ENCODE measurements at places on chromosomes 2 and 18. TPM values are rescaled to one million over a fixed set of nuclear protein-coding genes. Genes with fewer than 3 reads are reported as not detected.

GRCh38 chr2:8309131-8309530 is 372.7 kb upstream of the ID2 start:
- DNase-seq: no peak

DNA sequence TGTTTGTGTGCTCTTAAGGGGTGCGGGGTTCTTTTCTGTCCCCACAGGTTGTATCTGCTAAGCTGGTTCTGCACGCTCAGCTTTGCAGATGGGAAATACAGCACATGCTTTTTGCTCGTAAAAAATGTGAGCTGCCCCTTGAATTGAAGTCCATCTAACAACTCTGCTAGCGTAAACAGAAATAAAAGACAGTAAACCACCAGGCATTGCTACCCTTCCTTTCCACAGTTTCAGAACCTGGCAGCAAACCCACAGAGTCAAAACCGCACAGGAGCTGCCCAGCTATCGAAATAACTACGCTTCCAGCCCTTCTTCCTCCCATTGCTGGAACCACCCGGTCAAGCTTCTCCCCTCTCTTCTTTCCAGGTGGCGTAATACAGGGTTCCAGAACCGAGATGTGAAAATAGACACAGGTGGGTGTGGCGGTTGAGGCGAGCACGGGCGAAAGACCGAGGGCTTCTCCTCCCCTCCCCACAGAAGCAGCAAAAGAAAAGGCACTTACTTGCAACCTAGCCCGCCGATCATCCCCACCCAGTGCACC is 479 bp downstream of the SCN9A start:
- DNase-seq: no peak

DNA sequence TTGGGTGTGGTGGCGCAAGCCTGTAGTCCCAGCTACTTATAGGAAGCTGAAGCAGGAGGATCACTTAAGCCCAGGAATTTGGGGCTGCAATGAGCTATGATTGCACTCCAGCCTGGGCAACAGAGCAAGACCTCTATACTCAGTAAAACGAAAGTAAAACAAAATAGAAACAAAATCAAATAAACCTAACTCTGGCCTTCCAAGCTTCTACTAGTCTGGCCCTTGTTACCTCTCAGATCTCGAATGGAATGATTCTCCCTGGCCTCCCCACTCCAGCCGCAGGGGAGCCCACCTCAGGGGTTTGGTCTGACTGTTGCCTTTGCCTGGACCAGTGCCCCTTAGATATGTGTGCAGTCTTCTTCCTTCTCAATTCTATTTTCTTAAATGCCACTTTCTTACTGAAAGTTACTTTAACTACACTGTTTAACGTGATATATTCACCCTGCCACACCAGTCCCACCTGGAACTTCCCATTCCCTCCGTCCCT is 160.0 kb upstream of the GCFC2 start:
- DNase-seq: no peak

The TNS1 gene
- total RNA-seq: 145 TPM

- DNase-seq: no peak
These were observed 4.5 kb downstream of the DYTN start for GRCh38 chr2:206713746-206714145.

DNA sequence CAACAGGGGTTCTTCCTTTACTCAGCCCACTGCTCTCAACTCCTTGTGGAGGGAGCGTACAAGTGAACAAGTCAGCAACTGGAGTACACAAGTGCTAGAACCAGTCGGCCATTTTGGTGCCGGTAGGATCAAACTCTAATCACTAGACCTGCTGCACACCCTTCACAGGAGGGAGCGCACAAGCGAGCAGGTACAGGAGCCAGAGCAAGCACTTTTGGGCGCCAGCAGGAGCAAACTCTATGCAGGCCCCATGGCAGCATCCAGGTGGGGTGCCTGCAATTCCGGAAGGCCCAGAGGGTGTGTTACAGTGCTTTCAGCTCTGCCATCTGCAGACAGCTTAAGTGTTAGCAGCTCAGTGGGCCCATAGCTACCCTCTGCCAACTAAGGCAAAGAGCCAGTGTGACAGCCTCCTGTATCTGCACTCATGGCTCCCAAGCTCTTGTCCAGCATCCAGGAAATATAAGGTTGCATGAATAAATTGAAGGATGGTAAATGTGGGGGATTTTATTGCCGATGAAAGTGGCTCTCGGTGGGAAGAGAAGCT is 426.1 kb downstream of the DCC start:
- DNase-seq: no peak

DNA sequence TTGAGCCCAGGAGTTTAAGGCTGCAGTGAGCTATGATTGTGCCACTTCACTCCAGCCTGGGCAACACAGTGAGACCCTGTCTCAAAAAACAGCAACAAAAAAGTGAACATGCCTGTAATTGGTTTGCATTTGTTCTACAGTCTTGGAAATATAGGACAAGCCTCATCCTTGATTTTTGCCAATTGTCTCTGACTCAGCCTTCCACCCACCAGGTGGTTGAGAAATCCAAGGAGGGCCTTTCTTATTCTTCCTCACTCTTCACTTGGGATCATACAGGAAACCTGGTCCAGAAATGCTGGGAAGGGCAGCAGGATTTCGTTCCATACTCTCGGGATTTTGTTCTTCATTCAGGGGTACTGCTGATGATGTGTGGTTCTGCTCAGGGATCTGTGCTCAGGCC is 94.6 kb downstream of the CDC42EP3 start:
- no peak for DNase-seq

DNA sequence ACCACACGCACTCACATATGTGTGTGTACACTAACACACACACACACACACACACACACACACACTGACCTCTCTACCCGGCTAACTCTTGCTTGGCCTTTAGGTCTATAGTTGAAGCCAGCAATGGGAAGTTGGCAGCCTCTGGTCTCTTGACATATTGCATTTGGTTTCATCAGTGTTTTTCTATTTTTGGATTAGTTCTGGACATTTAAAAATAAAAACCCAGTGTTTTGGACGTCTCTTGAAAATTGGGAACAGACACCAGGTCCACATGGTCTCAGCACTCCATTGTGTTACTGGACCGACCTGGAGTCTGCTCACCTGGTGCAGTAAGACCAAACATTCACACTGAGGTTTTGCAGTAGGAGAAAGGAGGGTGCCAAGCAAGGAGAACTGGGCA is 50.4 kb upstream of the AFF3 start:
- no peak for DNase-seq

DNA sequence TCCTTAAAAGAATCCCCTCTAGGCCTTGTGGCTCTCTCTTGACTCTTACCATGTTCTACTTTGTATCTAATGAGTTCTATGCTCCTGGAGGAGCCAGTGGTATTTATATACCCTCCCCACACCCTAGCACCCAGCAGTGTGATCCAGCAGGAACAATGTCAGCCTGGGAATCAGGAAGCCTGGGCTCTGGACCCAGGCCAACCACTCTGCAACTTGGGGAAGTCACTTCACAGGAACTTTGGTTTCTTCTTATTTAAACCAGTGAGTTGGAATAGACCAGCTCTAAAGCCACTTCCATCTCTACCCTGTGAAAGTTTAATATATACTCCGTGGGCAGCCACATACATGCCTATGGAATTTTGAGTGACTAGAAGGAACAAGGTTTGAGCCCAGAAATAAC is 11.6 kb upstream of the SPTBN1 start:
- DNase-seq: no peak

DNA sequence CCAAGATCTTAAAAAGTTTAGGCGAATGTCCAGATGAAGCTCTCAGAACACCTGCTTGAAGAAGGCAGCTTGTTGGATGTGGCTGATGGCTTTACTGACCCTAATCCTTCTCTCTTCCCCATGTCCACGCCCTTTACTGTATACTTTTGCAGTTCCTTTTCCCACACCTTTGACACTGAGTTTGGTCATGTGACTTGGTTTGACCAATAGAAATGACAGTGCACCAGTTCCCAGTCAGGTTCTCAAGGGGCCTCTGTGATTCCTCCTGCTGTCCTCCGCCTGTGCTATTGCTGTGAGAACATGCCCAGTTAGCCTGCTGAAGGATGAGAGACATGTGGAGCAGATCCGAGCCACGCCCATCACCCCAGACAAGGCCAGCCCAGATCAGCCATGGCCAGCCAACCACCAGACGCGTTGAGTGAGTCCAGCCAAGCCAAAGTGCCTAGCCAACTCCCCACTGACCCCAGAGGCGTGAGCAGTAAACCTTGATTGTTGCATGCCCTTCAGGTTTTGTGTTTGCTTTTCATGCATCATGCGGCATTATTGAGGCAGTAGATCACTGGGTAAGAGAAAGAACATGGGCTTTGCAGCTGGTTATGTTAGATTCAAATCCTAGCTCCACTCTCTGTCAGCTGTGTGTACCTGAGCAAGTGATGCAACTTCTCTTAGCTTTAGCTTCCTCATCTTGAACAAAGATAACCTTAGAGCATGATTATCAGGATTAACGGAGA is 258.0 kb upstream of the SIX2 start:
- no peak for DNase-seq

DNA sequence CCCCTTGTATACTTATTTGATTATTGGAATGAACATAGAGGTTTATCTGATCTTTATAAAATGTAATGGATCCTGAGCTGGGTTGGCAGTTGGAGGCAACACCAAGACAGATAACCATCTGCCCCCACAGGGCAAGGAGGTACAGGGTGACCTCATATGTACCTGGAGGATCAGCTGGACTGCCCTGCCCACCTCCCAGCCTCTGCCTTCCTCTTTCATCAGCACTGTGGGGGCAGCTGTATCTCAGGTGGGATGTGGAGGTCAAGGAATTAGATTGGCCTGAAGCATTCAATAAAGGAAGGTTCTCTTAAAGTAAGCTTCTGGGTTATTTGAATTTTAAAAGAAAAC is 92.6 kb downstream of the LYPD6 start:
- no peak for DNase-seq

The SKA1 gene
- 2.8 TPM for total RNA-seq

DNA sequence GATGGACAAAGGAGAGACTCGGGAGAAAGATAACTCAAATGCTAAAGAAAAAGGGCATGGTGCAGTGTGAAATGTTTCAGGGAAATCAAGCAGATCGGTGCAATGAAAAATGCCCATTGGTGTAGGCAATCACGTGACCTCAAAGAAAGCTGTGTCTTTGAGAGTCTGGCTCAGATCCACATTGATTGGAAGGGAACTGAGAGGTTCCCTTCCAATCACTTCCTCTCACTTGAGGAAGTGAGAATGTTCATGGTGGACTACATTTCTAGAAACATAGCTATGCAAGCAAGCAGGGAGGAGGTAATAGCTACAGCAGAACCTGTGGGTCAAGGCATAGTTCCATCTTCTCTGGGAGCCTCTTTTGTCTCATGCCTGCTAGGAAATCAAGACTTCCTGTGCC is 187.4 kb downstream of the LPIN1 start:
- no peak for DNase-seq

The ABCB11 gene
- not detected for total RNA-seq

DNA sequence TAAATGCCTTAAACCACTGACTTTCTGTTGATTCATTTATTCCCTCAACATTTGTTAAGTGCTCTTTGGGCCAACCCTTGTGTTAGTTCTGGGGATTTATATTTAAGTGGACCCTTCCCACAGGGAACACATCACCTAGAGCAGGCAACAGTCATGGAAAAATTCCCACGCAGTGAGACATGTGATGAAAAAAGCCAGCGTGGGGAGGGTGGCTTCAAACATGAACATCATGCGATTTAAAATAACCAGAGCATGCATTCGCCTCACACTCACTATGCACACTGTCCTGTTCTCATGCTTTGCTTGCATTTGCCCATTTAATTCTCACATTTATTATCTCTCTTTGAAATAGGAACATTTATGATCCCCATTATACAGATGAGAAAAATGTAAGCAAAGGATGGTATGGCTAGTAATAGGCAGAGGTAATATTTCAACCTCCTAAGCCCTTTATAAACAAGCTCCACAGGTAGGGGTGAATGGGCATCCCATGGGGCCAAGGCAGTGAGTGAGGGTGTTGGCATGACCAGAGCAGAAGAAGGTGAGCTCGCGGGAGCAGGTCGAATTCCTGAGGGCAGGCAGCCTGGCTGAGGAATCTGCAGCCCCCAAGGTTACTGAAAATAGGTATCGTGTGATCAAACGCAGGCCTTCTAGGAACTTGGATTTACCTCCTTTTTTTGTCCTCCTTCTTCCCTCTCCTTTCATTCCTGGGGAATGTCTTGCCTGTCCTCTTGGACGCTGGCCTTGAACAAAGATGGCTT is 297.8 kb downstream of the MYCN start:
- DNase-seq: no peak
